ENCODE measurements at places on chromosomes 4 and X.

- DNase-seq, result no peak
Observed at GRCh38 chr4:4810092-4810774, 49.2 kb upstream of the MSX1 start.

DNA sequence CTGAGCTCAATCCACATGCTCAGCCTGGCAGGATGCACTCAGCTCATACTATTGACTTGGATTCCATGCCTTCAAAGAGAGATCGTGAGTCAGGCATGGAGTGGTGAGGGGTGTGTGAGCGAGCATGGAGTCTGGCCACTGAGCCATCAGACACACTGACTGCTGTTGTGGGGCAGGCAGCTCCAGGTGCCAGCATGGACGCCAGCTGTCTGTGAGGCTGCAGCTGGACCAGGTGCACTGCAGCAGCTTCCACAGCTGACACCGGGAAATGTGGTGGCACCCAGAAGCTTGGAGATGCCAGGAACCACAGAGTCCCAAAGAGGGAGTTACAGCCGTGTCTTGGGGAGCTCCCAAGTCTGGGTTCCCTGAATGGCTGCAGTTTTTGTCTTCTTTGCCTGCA lies 1026.4 kb upstream of the ADGRL3 start:
- no peak for DNase-seq

- no peak for DNase-seq
Observed at GRCh38 chrX:18582910-18583493, 88.9 kb downstream of the RS1 start.

GRCh38 chrX:103418811-103419340 lies 42.5 kb downstream of the BEX3 start:
- DNase-seq, result no peak

All from ureter (tissue), 1 donor.